ENCODE measurements at places on chromosomes 5 and 9. TPM values are rescaled to one million over a fixed set of nuclear protein-coding genes. Genes with fewer than 3 reads are reported as not detected.

- no peak for DNase-seq
Measured at GRCh38 chr5:76190356-76190755, 107.2 kb downstream of the SV2C start.

DNA sequence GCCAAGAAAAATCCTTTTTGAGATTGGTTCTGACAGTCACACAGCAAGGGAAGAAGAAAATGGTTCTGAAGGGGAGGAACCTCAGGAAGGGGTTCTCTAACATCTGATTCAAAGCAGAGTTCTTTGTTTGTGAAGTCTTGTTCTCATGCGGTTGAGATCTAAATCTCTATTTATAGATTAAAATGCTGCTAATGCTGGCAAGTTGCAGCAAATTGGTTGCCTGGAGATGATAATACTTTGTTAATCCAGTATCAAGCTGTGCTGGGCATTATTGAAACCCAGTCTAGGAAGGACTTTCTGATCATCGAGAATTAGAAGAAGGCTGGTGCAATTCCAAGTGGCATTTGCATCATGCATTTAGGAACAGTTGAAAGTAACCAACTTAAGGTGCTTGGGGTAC is 34.0 kb upstream of the SLC28A3 start:
- no peak for DNase-seq

DNA sequence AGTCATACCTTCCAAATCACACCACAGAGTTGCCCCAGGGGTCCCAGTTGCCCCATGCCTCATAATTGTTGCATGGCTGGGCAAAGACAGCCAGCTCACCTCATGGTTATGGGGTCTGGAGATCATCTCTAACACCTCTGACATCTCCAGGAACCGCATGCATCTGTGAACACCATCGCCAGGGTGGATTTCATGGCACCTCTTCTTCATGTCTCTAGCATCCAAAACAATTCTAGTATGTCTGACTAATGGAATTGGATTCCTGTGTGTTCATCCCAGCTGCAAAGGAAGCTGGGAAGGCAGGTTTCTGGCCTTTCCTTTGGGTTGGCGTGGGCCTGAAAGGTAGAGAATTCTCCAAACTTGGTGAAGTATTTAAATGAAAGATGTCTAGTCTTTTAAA is 122.3 kb upstream of the ABCA1 start:
- DNase-seq, result no peak

- no peak for DNase-seq
Measured at GRCh38 chr9:4904322-4905134, 80.5 kb upstream of the JAK2 start.

DNA sequence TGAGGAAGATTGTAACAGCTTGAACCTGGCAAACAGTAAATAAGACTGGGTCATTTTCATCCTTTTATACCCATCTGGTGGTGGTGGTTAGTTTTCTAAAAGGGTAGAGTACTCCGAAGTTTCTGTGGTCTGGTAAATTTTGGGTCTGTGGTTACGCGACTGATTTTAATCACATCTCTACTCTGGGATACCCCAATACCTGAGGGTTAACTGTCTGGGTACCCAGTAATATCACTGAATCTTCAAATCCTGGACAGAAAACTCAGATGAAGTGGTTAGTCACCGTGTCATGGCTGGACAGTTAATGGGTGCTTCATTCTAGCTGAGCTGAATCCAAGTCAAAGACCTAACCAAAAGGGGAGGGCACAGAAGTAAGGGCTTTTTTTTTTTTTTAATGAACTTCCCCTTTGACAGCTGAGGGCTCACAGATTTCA is 474.2 kb downstream of the GADD45G start:
- no peak for DNase-seq

DNA sequence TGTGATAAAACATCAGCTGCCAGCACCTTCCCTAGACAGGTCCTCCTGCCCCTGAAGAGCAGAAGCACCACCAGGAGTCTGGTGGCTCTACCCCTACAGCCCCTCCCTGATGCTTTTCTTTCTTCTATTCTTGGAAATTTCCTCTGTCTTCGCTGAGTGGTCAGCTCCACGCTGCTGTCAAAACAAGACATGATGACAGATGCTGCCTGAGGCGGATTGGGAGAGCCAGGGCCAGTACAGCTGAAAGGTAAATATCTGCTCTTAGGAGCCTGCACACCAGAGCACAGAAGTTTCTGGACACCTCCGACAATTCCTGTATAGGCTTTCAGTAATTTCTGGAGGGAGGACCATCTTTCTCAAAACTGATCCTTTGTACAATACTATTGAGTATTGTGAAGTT is 4.7 kb upstream of the OR1Q1 start:
- no peak for DNase-seq

DNA sequence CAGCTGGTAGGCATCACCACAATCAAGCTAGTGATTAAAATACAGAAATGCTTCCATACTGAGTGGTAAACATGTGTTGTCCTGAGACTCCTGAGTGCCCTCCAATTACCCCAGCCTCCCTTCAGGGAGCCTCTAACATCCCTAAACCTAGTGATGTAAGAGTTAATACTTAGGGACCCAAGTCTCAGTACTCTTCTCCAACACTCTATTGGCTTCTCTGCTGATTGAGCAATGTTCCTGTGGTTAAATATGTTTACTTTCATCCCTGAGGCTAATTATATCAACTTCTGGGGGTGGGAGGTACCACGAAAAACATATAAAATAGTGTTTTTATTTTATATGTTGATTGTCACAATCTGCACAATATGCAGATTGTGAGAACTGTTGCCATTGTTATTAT is 5.0 kb downstream of the GRXCR2 start:
- no peak for DNase-seq

DNA sequence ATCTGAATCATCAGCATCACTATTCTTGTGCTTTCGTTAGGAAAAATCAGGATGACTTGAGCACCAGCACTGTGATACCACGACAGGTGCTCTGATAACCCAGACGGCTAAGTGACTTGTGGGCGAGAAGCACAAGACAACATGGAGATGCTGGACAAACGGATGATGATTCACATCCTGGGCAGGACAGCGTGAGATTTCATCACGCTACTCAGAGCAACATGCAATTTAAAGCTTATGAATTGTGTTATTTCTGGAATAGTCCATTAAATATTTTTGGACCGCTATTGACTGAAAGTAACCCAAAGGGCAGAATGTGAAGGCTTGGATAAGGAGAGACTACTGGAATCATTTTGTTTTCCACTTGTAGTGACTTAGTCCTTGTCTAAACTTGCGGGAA is 114.8 kb upstream of the DAPK1 start:
- no peak for DNase-seq

- no peak for DNase-seq
Measured at GRCh38 chr9:86876621-86877196, 70.6 kb downstream of the GAS1 start.

DNA sequence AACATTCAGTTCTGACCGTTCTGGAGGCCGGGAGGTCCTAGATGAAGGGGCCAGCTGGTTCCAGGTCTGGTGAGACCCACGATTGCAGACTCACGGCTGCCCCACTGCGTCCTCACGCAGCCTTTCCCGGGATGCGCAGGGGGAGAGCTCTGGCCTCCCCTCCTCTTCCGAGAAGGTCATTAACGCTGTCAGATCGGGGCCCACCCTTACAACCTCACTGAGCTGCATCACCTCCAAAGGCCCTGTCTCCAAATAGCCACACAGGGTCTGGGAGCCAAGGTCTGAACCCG is 66.6 kb upstream of the PPP1R26 start:
- no peak for DNase-seq

- no peak for DNase-seq
Measured at GRCh38 chr5:97628807-97629206, 445.8 kb upstream of the RIOK2 start.

DNA sequence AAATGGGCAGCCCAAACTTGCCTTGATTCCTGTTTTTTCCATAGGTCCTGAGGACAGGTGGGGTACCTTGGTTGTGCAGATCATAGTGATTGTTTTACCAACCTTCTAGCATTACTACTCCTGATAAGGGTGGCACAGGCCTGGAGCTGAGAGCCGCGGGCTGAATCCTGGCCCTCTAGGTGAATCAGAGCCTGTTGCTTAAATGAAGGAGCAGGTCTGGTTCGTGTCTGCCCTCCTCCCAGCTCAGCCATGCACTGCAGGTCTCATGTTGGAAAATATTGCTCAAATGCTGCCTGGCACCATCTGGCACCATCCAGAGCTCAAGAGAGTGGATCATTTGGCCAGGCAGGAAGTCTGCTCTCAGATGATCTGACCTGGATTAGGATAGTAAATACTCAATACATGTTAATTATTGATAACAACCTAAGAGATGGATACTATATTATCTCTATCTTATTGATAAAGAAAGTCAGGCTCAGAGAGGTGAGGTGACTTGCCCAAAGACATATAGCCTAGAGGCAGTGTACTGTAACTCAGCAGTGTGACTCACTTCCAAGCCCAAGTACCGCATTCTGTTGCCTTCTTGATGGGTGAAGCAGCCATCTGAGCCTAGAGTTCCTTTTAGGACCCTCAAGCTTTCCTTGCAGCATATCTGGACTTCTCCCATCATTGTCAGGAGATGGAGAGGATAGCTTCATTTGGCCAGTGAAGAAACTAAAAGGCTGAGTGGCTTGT is 104.3 kb upstream of the PITX1 start:
- no peak for DNase-seq

DNA sequence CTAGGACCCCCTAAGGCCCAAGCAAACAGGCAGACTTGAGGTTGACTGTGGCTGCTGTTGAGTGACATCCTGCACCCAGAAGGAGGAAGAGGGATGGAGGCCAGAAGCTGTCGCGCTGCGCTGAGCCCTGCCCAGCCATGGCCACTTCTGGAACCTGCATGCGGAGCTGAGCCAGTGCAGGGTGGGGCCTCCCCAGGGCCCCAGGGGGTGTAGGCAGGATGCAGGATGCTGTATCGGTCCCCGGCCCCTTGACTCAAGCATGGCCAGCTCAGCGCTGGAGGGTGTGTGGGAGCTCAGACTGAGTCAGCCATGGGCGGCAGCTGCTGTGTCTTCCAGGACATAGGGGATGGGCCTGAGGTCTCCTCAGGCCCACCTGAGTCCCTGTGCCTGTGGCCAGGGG is 26.9 kb downstream of the GLT6D1 start:
- DNase-seq, result no peak

GRCh38 chr5:61866930-61867329 is 439.1 kb upstream of the KIF2A start:
- peak; percentile 41 for DNase-seq

- no peak for DNase-seq
Measured at GRCh38 chr9:21502586-21502985, 20.5 kb upstream of the IFNE start.

- DNase-seq, result no peak
Measured at GRCh38 chr5:164578911-164579310, 1073.5 kb downstream of the MAT2B start.

- peak; percentile 46 for DNase-seq
Measured at GRCh38 chr5:150469718-150470469, 20.4 kb upstream of the RPS14 start.

DNA sequence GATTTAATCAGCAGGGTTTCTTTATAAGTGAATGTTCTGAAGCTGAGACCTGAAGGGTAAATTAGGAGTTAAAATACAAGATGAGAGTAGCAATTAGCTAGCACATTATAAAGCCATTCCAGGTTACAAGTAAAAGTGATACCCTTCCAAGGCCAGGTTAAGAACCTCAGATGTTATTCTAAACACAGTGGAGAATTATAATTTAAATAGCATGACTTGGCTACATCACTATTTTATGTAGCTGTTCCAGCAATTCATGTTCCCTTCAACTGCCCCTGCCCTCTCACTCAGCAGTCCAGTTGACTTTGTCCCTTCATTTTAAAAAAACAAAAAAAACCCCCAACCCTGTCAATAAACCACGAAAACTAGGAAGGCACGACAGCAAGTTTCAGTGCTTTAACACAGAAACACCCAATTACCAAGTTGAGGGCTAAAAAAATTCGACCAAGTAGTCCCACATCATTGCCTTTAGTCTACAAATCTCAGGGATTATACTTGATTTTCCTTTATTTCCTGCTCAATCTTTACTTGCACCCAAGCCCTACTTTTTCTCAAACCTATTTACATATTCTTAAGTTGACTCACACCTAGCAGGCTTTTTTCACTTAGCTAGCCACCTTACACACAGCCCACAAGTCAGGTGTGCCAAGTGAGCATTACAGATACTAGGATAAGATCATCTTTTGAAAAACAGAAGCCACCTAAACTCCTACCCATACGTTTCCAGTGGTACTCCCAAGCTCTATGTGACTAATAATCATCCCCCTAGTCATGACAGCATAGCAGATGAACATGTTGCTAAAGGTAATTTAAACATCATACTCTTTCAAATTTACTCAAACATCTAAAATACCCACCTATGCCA is 3.4 kb downstream of the RPL37 start:
- DNase-seq, result no peak

GRCh38 chr9:34611251-34611810 is 566 bp downstream of the RPP25L start:
- DNase-seq, result no peak

- no peak for DNase-seq
Measured at GRCh38 chr9:123109540-123110279, 76.2 kb downstream of the GPR21 start.

DNA sequence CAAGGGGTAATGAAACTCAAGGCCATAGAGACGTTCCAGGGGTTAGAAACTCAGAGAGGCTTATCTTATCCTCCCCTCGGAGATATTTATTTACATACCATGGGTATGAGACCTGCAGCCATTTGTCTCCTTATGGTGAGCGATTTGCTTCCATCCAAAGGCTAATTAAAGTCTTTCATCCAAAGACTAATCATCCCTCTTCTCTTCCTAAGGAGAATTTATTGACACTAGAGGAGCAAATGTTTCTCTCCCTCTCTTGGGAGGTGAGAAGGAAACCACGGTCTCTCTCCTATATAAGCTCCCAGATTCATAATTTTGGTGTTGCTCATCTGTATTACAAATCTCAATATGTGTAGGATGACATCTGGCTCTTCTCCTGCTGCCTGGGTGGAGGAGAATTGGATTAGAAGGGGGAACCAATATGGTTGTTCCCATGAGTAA is 31.0 kb upstream of the RPS23 start:
- DNase-seq, result no peak

Gene ABCA1
- total RNA-seq, result 0.76 TPM

Gene SPINK13
- total RNA-seq, result not detected

Gene MLANA
- total RNA-seq, result not detected

Gene STK32A
- total RNA-seq, result 29.5 TPM

Gene TUSC1
- 5.1 TPM for total RNA-seq

Gene SLC6A7
- total RNA-seq, result not detected

Gene UTP15
- total RNA-seq, result 47.5 TPM

Gene AUH
- total RNA-seq, result 12.6 TPM

Data from Calu3 (cell line).